CD4-positive, alpha-beta T cell (primary cell): ENCODE measurements at places on chromosomes 16 and 17. TPM values are rescaled to one million over a fixed set of nuclear protein-coding genes. Genes with fewer than 3 reads are reported as not detected.

NTN1 gene
- 0.14 TPM for total RNA-seq

TEX14 gene
- total RNA-seq: 0.47 TPM

CFAP119 gene
- total RNA-seq: 1.7 TPM

PRR29 gene
- total RNA-seq: 0.71 TPM

PERCC1 gene
- not detected for total RNA-seq

SARM1 gene
- 12.5 TPM for total RNA-seq

MYH3 gene
- 5.4 TPM for total RNA-seq

NPIPB12 gene
- total RNA-seq: 83.2 TPM

HBM gene
- total RNA-seq: not detected

LCAT gene
- 6.3 TPM for total RNA-seq

EMC6 gene
- total RNA-seq: 28.8 TPM

SPEM3 gene
- not detected for total RNA-seq

NPTX1 gene
- 0.25 TPM for total RNA-seq

TMEM106A gene
- 6.3 TPM for total RNA-seq

ETV4 gene
- not detected for total RNA-seq

SLC2A4 gene
- not detected for total RNA-seq

TOX3 gene
- not detected for total RNA-seq

MT4 gene
- not detected for total RNA-seq
